Naive thymus-derived CD4-positive, alpha-beta T cell (primary cell): ENCODE measurements at places on chromosomes 3 and 15. TPM values are rescaled to one million over a fixed set of nuclear protein-coding genes. Genes with fewer than 3 reads are reported as not detected.

- no peak for DNase-seq
These were observed 3.2 kb downstream of the LAMP3 start for GRCh38 chr3:183159333-183159732.

The SERPINI2 gene
- total RNA-seq: not detected

GRCh38 chr15:78193731-78194567 is 40.4 kb downstream of the ACSBG1 start:
- DNase-seq: no peak

DNA sequence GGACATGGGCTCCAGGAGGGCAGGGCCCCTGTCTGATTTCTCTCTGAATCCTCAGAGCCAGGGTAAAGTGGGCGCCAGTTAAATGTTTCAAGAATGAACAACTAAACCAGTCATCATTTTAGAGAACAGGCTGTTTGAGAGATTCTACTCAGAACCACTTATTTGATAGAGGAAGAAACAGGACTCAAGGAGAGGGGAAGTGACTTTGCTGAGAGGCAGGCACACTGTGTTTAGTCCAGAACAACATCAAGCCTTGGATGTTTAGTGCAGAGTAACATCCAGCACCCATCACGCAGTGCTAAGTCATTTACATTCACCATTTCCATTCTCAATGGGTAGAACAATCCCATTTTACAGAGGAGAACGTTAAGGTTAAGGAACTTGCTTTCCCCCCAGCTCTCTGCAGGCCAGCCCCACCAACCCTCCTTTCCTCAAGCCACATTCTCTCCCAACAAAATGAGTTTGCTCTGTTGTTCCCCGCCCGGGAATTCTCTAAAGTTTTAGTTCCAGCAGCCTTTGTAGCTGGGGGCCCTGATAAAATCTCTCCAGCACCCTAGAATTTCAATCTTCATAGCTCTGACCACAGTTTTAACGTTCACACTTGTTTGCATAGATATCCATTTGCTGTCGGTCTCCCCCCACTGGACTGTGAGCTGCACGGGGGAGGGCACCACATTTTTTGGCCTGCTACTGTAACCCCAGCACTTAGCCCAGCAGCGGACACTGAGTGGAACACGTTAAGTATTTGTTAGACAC is 962 bp downstream of the NMNAT3 start:
- no peak for DNase-seq

The GADL1 gene
- not detected for total RNA-seq

DNA sequence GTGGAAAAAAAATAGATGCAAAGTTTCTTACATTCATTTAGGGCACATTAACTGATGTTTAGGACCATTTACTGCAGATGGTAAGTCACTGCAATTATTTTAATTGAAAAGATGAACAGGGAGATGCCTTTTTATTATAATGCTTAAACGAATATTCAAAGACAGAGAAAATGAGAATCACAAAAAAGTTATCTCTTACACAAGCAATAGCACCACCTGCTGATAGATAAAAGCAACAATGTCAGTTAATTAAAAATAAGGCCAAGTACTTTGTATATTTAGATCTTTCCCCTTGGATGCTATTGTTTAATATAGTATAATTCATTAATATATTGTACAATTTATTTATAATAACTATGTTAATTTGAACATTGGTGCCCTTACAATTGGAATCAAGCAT is 55.9 kb downstream of the IFT80 start:
- no peak for DNase-seq

GRCh38 chr3:118089563-118089962 is 945.1 kb downstream of the IGSF11 start:
- DNase-seq: no peak

GRCh38 chr3:124478830-124479229 is 251.4 kb upstream of the UMPS start:
- DNase-seq: no peak

DNA sequence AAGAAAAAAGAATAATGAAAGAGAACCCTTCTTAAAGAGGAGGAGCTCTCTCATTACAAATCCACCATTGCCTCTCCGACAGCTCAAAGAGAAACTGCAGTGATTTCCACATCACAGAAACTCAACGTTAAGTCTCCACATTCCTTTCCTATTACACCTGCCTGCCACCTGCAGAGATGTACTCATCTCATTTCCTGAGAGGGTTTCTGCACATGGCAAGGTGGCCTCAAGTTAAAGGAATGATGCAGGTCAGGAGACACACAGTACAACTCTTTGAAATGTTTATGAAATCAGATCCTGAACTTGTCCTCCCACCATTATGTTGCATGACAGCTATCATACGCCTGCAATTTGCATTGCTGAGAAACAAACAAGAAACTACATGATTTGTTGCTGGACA is 458.4 kb upstream of the ADAMTS9 start:
- DNase-seq: no peak

DNA sequence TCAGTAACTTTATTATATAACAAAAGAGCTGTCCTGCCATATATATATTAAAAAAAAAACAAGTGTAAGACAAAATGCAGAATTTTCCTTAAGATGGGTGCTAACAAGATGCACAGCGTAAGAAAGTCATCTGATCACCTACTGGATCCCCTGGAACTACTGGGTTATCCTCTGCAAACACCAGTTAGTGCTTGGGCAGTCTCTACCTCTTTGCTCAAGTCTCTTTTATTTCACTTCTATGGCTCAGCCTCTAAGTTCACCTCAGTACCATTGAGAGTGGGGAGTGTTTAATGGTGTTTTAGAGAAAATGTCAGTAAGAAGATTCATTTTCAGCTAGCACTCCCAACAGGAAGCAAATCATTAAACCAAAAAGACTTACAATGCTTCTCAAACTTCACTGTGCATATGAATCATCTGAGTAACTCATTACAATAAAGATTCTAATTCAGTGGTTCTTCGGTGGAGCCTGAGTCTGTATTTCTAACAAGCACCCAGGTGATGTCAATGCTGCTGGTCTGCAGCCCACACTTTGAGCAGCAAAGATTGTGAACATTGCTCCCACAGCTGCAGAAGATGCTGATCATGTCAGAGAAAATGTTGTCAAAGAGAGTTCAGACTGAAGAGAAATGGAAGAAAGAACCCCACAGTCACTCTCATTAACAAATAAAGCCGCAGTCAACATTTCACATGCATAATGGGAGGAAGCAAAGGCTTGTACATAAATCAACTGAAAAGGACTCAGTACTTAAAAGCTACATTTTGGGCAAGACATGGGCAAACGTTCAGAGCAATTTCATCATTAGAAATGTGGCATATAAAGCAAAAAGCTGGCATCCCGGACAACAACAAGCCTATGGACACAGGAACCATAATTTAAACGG is 227.1 kb upstream of the ATP11B start:
- DNase-seq: no peak

The CCDC71 gene
- 24.5 and 26.3 TPM in 2 replicates for total RNA-seq

DNA sequence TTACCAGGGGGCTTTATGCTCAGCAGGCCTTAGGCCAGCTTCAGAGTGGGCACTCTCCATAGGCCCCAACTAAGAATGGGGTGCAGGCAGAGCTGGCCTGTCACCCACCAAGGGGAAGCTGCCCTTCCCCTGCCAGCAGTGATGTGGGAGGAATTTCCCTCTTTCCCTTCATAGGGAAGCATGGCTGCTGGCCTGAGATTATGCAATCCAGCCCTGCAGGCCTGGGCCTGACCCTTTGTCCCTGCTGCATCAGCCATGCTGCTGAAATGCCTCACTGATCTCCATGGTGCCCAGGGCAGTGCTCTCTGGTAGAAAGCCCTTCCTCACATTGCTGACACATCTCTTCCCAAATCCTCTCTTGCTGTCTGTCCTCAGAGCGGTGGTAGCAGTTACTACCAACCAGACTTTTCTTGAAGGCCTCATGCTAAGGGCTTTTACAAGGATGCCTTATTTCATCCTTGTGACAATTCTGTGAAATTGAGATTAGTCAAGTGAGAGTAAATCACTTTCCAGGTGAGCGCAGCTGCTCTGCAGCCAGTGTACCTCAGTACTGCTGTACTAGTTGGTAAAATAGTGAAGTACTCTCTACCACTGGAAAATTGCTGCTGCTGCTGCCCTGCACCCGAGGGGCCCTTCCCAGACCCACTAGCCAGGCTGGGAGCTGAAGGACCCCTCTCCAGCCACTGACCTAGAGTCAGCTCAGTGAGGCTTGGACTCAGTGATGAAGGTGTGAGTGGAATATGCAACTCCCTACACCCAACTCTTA is 33.8 kb downstream of the MRAS start:
- no peak for DNase-seq

The WWTR1 gene
- 0.27 TPM for total RNA-seq

DNA sequence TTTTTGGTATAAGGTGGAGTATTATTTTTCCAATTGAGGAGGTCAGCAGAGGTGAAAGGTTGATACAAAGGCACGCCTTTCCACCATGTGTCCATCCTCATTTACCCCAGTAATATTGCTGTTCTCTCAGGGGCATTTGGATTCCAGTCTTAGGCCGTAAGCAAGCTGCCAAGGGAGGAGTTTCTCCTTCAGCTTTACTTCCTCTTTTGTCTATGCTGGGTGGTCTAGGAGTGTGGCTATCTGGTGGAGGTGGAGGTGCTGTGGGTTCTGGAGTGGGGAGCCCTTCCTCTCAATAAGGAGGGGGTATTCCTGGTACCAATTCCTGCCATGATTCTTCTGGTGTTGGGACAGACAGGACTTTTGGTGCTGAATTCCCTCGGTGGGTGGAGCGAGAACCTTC is 340.6 kb downstream of the KCNH8 start:
- DNase-seq: no peak

The MLF1 gene
- not detected for total RNA-seq

GRCh38 chr15:89707577-89707976 is 17.0 kb downstream of the WDR93 start:
- DNase-seq: no peak

DNA sequence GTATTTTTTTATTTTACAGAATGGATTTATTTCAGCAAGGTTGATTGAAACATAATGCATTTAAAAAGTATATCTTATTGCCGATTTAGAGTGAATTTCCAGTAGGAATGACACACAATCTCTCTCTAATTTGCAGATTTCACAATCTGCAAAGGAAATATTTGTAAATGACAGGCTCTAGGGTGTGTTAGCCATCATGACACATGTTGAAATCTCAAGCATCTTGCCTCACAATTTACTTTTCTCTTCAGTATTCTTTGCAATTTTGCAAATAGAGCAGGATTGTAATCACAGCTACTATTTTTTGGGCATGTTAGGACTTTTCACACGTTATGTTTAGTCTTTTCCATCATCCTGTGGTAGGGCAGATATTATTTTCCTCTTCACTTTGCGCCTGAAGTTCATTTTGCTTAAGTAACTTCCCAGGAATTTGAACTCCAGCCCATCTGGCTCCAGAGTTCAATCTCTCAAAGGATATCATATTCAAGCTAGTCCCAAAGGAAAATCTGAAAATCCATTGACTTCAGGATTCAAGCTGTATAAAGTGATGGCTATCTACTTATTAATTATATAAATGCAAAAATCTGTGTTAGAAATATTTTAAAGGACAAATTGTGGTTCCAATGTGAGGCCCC is 55.4 kb downstream of the ATP13A4 start:
- no peak for DNase-seq

GRCh38 chr3:35651426-35651825 is 12.1 kb downstream of the ARPP21 start:
- DNase-seq: no peak

The SCAANT1 gene
- not detected in 2 replicates for total RNA-seq

GRCh38 chr3:87201727-87202126 is 25.4 kb upstream of the CHMP2B start:
- DNase-seq: no peak
